ENCODE measurements at places on chromosomes 16 and 17. TPM values are rescaled to one million over a fixed set of nuclear protein-coding genes. Genes with fewer than 3 reads are reported as not detected.

DNA sequence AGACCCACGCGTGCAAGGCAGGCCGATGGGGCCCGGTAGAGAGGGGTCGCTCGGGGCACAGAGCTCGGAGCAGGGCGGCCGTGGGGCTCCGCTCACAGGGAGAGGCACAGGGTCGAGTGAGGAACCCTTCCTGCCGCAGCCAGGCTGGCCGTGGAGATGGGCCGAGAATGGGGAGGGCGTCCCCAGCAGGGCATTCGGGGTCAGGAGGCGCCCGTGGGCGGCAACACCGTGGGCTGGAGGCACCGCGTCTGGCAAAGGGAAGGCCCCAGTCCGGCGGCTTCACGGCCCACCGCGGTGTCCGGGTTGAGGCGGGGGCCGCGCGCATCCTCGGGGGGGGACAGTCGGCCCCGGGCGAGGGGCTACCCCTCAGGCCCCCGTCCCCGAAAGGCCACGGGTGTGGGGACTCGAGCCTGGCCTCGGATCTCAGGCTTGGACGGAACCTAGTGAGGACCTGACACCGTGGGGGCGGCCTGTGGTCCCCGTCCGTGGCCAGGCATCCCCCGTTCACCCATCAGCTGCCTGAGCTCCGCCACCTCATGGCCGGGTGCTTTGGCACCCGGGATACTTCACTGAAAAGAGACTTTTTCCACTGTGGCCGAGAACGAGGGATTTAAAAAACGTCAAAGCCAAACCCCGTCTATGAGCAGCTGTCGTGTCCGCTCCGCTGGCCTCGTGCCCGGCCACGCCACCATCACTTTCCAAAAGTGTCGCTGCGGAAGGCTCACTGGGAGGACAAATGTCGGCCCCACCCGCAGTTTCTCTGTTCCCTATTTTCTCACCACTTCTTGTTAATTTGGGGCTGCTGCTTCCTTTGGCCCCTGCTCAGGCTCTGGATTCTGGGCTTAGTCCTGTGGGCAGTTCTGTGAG, 73.6 kb downstream of the METRNL start:
- no peak for DNase-seq

DNA sequence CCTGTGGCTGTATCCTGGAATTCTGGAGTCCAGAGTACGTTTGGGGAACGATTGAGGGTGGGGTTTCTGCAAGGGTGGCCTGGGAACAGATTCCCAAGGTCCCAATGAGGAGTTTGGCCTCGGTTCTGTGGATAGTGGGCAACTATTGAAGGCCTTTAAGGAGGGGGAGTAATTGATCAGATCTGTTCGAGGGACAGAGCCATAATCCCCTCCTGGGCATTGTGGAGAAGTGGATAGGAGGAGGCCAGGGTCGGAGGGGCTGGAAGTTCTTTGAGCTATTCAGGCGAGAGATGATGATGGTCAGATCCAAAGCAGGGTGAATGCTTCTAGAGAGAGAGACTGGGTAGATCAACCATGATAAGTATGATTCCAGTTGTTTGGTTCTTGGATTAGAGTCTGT, 173.4 kb downstream of the SNX29 start:
- DNase-seq: no peak

GRCh38 chr17:16875662-16876061, 96.3 kb downstream of the TNFRSF13B start:
- no peak for DNase-seq

GRCh38 chr17:79608624-79608959, 2.3 kb downstream of the RBFOX3 start:
- DNase-seq: no peak

RMI2 gene
- 9.0 TPM for total RNA-seq

DNA sequence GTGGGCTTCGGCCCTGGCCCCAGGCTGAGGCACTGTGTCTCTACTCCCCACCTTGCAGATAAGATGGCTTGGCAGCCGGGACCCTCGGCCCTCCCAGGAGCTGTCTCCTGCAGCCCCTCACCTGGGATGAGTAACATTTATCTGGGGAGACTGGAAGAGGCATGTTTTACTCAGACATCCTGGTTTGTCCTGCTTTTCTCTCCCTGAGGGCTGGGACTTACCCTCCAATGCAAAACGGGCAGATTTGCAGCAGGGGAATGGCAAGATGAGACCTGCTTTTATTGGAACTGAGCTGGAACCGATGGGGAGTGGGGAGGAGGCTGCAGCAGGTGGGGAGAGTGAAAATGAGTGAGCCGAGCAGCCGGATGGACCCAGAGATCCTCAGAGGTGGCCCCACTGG, 27.3 kb upstream of the UBE2G1 start:
- no peak for DNase-seq

DNA sequence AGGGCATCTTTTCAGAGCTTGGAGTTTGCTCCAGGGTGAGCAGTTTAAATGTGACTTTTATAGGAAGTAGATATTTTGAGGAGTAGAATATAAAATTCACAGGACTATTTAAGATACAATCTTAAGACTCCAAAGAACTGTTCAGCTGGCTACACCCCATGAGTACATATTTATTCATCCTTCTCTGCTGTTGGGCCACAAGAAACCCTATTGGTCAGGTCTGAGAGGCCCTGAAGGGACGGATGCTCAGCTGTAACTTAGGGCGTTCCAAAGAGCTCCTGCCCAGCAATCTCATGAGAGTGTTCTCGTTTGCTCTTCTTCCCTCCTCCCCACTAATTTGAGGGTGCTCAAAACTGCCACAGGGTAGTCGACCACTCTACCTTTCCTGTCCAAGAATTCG, 7.3 kb downstream of the ST6GALNAC2 start:
- DNase-seq: no peak

GRCh38 chr16:30372038-30372712, 1.9 kb upstream of the TBC1D10B start:
- DNase-seq: no peak

GRCh38 chr17:75864448-75864871, 9.3 kb upstream of the WBP2 start:
- no peak for DNase-seq

ZP2 gene
- total RNA-seq: not detected

ZG16B gene
- not detected for total RNA-seq

DNA sequence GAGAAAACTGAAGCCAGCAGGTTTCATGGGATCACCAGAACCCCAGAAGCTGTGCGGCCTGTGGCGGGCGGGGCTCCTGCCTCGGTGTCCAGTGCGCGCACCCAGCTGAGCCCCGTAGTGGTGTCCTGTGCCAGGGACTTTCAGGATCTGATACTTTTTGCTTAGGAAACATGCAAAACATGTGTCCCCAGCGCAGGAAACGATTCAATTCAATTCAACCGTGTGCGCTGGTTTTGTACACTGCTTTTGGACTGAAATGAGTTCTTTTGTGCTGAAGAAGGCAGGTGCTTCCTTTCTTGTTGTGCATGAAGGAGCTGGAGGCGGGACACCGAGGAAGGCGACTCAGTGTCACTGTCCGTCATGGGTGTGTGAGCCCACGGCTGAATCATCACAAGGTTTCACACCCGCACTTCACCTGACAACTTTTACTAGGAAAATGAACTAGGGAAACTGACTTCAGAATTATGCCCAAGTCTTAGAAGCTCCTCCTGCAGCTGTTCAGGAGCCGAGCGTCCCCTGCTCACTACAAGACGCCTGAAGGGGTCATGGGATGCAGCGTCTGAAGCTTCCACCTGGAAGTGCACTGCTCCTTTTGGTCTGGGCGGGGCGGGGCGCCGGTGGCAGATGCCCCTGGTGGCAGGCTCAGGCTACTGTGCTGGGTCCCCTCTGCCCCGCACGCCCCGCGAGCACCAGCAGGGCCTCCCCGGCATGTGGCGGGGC, 31.4 kb upstream of the ZNF750 start:
- no peak for DNase-seq

SLC6A4 gene
- 0.48 TPM for total RNA-seq

DNA sequence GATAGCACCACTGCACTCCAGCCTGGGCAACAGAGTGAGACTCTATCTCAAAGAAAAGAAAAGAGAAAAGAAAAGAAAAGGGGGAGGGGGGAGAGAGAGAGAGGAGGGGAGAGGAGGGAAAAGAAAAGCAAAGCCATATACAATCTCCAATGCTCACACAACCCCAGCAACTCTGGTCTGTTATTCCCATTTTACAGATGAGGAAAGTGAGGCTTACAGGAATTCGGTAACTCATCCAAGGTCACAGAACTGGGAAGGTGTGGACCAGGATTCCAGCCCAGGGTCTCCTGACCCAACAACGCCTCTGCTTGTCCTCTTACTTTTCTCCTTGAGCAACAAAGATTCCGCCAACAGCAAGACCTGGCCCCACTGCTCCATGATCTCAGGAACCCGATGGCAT, 13.0 kb downstream of the PLA2G10 start:
- DNase-seq: no peak

DNA sequence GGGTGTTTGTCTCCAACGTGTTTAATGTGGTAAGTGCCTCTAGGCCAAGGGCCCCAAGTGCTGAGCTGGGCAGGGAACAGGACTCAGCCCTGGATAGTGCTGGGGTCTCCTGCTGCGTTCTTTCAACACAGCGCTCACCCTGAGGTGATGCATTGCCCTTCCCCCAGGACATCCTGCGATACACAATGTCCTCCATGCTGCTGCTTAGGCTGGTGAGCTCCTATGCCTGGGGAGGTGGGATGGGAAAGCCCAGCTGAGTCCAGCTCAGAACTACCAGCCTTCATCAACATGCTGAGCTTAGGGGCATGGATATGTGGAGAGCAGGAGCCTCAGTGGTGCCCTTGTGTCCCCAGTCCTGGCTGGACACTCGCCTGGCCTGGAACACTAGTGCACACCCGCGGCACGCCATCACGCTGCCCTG, 563 bp downstream of the ZACN start:
- DNase-seq: no peak

TRPV3 gene
- not detected for total RNA-seq

Data from esophagus squamous epithelium (tissue), 5 donors.